ENCODE measurements at places on chromosomes 2 and 18.

- DNase-seq = no peak
Observed at GRCh38 chr2:44549099-44549471, 187.3 kb downstream of the CAMKMT start.

DNA sequence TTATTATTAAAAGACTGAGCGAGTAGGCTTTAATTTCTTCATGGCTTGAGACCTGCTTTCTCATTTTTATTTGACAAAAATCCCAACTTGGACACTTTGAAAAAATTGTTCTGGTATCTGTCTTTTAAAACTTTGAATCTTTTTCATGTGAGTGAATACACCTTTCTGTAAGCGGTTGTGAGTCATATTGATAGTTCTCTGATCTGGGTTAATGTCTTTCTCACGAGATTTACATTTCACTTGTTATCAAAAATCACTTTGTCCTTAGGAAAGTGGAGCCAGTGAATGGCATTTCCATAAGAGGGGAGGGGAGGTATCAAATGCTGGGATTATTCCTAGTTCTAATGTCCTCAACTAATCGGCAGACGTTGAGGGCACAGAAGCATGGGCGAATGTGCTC, 36.3 kb downstream of the ATP9B start:
- no peak for DNase-seq

- DNase-seq = no peak
Observed at GRCh38 chr2:128422571-128422970, 103.9 kb upstream of the HS6ST1 start.

DNA sequence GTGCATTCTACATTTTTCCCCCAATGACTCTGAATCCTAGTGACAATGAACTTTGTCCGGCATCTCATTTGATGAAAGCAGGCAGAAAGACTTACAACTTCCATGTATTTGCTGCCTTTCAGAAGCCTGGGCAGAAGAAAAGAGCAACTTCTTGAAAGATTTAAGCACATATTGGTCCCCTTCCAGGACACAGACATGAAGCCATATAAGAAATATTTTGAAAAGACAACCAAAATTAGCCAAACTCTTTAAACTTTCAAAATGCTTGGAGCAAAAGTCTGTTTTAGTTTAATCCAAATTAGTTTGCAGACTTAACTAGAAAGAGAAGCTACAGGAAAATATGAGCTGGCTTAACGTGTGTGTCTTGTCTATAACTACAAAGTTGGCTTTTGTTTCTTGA, 492.5 kb downstream of the NR4A2 start:
- DNase-seq = no peak

DNA sequence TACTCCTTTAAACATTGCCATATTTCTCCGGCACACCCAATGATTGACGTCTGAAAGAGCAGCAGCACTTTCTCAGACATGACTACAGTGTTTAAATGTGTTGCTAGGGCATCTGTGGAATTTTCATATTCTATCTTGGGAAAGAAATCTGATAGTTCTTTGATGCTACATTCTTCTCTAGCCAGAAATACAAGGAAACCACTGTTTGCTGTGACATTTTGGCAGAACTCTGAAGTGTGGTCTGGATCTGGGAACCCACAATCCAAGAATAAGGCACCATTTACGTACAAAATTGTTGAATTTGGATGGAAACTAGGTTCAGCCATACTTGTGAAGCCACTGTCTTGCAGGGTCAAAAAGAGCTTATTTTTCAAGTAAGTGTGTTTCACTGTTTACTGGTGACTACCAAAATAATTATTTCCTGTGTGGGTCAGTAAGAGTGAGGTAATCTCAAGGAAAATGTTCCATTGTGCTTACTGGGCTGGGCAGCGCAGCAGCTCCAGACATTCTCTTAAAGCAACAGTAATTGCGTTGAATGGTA, 21.3 kb upstream of the CD28 start:
- DNase-seq = no peak

DNA sequence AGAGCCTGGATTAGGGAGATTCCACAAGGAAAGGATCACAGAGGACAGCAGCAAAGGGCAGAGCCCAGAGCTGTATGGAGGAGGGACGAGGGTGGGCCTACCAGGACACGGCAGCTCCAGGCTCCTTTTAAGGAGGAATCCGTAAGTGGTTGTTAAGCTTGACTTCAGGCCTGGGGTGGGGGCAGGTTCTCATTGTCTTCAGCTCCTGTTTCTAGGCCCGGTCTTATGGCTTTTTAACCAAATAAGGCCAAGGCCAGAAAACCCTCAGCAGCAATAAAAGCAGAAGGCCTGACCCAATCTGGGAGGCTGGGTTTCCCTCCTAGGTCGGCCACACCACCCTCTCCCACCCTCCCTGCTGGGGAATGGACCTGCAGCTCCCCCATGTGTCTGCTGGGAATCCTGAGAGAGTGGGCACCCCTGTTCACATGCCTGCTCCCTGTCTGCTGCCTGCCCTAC, 111.2 kb downstream of the PLB1 start:
- DNase-seq = no peak

GRCh38 chr18:13259701-13260100, 41.1 kb downstream of the LDLRAD4 start:
- DNase-seq = no peak

DNA sequence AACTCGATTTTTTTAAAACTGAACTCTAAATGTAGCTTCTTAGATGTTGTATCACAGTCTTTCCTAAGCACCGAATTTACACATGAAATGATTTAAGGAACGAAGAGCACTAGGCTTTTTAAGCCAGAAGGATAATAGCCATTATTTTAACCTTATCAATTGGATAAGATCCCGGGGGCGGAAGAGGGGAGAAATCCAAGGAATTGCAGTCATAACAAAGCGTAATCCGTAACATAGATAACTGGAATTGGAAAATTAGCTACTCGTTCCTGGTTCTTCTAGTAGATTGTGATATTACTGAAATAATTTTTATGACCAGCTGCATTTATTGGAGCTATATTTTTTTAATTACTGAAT, 988 bp upstream of the KANSL1L start:
- DNase-seq = no peak

- DNase-seq = no peak
Observed at GRCh38 chr2:170812710-170813600, 3.7 kb upstream of the GAD1 start.

DNA sequence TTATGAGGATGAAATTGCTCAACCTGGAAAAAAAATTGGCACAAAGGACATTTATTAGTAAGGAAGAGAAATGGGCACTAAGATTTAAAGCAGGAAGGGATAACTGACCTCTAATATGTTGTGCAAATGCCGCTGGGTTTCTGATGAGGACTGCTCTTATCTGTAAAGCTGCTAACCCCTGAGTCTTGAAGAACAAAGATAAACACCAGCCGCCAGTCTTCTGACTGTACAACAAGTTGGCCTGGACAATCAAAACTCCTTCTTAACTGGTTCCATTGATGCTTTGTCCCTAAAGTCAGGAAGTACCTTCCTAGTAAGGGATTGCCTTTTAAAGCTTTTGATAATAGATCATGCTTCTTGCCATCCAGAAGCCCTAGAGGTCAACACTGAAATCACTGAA, 301.8 kb downstream of the TRIB2 start:
- DNase-seq = no peak

GRCh38 chr2:73987109-73987947, 2.6 kb downstream of the TET3 start:
- DNase-seq = no peak

DNA sequence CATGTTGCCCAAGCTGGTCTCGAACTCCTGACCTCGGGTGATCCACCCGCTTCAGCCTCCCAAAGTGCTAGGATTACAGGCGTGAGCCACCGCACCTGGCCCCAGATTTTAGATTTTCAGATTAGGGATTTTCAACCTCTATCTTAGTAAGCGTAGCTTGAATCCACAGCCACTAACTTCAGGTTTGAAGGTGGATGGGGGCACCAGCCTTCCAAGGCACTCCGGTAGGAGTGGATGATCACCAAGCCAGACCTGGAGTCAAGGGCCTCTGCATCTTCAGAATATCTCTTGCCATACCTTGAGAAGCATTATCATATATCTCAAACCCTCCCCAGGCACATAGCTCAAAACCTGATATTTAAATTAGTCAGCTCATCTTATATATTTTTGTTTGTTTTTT, 17.9 kb downstream of the GALM start:
- no peak for DNase-seq

DNA sequence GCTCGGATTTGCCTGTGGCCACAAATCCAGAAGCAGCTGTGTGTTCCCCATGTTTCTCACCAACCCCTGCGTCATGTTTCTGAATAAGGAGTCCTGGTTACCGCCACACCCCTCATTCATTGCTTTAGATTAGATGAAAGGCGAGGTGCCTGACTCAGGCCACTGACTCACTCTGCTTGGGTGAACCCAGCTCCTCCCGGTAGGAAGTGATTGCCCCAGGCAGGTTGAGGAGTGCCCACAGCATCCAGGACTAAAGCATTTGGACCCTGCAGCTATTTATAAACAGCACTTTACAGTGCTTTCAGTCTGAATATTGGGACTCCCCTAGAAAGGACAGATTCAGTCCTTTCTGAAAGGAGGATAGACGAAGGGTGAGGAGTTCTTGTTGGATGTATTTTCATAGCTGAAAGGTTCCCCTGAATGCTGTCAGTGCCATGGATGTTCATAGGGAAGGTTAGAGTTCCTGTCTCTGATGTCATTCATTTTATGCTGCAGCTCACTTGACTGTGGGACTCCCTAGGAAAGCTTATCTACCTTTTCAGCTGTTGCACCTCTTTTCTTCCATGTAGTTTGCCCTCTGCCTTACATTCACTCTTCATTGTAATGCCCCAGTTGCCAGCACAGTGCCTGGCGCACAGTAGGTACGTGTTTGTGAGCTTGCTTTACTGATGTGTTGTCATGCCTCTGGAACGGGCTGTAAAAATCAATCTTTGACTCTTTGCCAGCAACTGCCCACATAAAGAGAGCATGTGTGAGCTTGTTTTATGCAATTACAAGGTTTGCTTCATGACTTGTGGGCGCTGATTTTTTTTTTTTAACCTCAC, 14.9 kb downstream of the ITGA6 start:
- DNase-seq = peak; percentile 60

DNA sequence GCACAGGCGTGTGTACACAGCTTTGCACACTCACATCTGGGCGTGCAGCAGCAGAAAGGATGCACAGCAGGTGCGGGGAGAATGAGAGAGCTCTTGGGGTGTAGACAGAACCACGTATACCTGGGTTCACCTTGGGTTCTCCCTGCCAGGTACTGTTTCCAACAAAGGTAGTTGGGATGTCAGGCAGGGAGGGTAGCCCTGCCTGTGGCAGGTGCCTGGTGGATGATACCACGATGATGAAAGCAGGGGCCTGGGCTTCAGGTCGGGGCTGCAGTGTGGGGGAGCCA, 6.5 kb upstream of the ARID5A start:
- no peak for DNase-seq

GRCh38 chr18:58095222-58095621, 51.2 kb downstream of the NEDD4L start:
- DNase-seq = no peak

- DNase-seq = peak; percentile 78
Observed at GRCh38 chr18:79395761-79396404, at the start of gene NFATC1. NFATC1 (plus strand) TSS chr18:79395930; CDS start chr18:79396225, 295 bp downstream.

- no peak for DNase-seq
Observed at GRCh38 chr2:237786936-237787335, 11.6 kb upstream of the RBM44 start.

GRCh38 chr2:103788951-103789350, 1027.1 kb downstream of the TMEM182 start:
- DNase-seq = no peak

DNA sequence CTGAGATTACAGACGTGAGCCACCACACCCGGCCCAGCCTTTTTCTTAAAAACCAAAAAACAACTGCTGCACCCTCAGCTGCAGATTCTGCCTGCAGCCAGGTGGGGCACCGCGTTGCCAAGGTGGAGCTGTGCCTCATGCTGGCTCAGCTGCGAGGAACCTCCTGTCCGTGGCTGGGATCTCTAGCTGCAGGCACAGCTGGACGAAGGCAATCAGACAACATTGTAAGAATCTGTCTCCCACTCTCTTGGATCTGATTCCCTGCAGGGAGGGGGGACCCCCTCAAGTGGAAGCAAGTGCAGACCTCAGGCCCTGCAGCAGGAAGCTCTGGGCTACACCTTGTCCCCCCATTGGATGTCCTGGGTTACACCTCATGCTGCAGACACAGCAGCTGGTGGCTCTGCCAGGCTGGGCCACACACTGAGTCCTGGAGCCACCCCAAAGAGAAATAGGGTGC, 24.1 kb downstream of the CIDEA start:
- no peak for DNase-seq

GRCh38 chr2:62672601-62673000, 32.9 kb upstream of the EHBP1 start:
- DNase-seq = no peak

GRCh38 chr2:100126201-100126600, 16.2 kb downstream of the AFF3 start:
- DNase-seq = no peak

DNA sequence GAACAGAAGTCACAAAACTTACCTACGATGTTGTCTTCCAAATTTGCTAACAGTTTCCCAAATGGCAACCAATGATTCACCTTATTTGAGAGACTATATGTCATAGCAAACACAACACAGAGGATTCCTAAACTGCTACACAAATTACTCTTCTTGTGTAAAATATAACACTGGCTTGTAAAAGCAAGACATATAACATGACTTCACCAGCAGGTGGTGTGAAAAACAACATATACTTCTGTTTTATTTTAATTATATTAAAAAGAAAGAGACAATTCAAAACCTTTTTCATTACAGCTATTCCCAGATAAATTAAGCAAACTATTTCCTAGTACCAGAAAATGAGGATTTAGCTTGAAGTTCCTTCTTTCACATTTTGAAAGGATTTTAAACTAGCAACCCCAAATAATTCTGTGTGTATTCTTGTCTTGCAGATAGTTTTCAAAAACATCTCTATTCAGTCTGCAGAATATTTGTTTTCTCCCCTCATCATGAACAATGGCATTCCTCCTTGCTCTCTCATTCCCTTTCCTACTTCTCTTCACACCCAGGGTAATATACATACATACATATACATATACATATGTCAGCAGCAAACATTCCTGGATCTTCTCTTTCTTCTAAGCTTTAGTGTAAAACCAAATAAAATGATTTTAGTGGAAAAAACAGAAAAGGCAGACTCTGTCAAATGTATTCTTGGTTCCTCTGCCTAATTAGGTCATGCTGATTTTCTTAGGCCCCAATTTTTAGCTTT, 62.1 kb downstream of the SCN3A start:
- no peak for DNase-seq

GRCh38 chr18:4405965-4406364, 49.1 kb downstream of the DLGAP1 start:
- DNase-seq = no peak

DNA sequence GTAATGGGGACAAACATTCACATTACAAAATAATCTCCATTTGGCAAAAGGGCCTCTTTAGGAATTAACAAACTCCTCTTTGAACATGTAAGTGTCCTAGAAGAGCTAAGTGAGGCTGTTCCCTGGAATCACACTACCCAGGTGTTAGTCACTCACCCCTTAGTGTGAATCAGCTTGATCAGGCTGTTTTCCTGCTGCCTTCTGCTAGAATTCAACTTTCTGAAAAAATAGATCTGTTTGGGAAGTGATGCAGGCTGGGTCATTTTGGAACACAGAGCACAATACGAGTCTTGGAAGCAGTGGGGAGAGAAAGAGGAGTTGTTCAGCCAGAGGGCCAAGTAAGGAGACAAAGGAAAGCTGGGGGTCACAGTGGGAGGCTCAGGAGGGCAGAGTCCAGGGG, 40.0 kb downstream of the TTC32 start:
- DNase-seq = no peak

Measured in stimulated activated CD4-positive, alpha-beta T cell treated with anti-CD3 and anti-CD28 coated beads, TNF-alpha, amount 100 ng/mL, for 48 hours (primary cell).